ENCODE measurements at places on chromosomes 5 and 9.

GRCh38 chr9:125356032-125356431 lies 94.4 kb downstream of the GAPVD1 start:
- DNase-seq, result no peak

- DNase-seq, result no peak
These were observed 108.1 kb upstream of the PRRC1 start for GRCh38 chr5:127409246-127409917.

DNA sequence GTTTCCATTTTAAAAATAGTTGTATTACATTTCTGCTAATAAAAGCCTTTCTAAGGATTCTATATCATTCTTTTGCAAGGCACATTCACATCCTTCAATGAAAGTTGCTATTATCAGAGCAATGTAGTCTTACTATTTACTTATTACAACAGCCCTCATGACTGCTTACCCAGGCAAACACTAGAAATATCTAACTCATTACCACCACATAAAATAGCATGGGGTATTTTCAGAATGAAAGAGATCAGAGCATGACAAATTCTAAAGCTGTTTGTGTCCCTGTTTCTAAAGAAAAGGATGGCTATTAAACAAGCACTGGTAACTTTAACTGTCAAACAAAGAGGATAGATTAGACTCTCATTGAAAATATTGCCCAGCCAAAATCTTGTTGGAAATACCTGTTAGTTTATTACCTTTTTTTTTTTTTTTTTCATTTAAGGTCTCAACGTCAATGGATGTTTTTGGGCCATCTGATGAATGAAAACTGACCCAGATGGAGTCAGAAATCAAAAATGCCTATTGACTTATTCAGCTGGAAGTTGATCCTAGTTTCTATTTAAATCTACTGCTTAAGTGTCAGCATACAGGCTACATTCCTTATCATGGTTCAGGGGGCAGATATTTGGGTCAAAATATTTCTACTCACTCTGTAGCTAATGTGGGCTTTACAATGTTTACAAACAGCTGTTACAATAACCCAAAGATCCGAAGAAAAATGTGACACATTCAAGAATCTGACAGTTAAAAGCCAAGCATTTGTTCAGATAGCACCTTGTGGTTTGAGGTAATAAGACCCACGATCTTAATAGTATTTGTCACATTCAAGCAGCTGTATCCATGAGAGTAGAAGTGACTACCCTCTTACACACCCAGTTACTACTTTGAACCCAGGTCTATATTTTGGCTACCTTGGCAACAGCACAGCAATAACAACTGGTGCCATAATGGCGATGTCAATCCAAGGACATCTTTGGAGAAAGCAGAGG lies 554.8 kb upstream of the MEF2C start:
- DNase-seq, result no peak

DNA sequence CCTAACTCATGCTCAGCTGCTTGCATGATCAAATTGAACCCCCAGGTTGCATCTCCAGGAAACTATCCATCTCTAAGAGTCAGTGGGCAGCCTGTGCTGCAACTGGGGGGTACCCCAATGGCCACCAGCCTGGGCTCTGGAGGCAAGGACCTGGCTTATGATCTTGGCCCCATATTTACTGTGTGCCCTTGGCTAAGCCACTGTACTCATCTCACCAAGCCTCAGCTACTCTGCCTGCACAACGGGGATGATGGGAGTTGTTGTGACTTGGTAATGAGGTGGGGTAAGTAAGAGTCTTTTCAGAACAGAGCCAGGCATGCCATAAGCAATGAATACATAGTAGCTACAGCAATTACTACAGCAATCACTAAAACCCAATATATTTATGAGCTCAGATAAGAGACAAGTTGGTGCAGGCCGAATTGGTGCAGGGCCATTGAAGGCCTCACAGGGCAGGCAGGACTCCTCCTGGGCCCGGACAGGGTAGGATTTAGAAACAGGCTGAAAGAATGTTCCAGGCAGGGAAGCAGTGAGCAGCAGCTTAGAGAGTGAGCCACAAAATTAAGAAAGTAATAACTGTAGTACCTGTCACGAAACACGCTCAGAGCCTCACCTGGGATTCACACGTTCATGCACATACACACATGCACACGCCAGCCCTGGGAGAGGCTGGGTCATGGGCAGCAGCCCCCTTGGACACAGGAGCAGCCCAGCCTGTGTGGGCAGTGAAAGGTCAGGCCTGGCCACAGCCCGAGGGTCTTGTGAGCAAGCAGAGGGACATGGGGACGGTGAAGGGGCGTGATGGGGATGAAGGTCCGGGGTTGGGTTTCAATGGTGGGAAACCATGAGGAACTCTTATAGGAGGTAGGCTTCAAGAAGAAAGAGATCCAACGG lies 74.1 kb downstream of the PAX5 start:
- no peak for DNase-seq

GRCh38 chr5:160260006-160260775 lies 30.9 kb downstream of the FABP6 start:
- DNase-seq, result no peak

DNA sequence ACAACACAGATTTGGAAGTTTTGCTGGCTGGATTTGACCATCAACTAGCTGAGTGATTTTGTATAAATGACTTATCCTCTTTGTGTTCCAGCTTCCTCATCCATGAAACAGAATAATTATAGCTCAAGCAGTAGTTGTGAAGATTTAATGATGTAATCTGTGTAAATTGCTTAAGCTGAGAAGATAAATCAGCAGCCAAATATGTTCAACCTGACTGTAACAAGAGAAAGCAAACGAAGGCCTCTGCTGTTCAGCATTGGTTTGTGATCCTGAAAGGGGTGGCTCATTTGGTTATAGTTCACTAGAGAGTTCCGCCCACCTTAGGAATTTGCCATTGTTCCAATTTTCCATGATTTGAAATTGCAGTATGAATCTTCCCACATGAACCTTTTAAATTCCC lies 75.7 kb upstream of the CCDC112 start:
- DNase-seq, result no peak
